ENCODE measurements at places on chromosomes 1 and 21. TPM values are rescaled to one million over a fixed set of nuclear protein-coding genes. Genes with fewer than 3 reads are reported as not detected.

KMO gene
- 1.1 TPM for total RNA-seq

DNA sequence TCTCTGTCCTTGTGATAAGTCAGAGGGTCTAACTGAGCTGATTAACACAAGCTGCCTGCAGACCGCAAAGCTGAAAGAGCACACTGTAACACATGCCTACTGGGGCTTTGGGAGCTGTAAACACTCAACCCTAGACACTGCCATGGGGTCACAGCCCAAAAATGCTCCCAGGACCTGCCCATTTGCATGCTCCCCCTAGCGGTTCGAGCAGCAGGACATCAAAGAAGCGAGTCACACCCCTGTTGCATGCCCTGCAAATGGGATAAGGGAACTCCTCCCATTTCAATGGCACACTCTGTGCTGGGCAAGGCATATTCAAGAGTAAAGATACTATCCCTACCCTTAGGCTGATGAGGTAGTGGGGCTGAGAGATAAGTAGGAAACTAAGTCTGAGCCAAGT, 22.8 kb downstream of the LCE3E start:
- no peak overlapping the region for H3K4me3 ChIP-seq
- no peaks in the 10 kb centered on the region for H3K36me3 ChIP-seq
- H3K27me3 ChIP-seq, result no peaks in the 10 kb centered on the region
- H3K4me1 ChIP-seq, result no peaks in the 10 kb centered on the region
- DNase-seq, result no peak

- no peak overlapping the region for H3K4me3 ChIP-seq
- peaks cover 3% of the 10 kb centered on the region for H3K36me3 ChIP-seq
- no peak overlapping the region for H3K27ac ChIP-seq
- H3K4me1 ChIP-seq, result no peaks in the 10 kb centered on the region
Observed at GRCh38 chr1:210407207-210407886, 78.6 kb downstream of the HHAT start.

BEND5 gene
- 5.6 TPM for total RNA-seq

FLG2 gene
- not detected for total RNA-seq

DNA sequence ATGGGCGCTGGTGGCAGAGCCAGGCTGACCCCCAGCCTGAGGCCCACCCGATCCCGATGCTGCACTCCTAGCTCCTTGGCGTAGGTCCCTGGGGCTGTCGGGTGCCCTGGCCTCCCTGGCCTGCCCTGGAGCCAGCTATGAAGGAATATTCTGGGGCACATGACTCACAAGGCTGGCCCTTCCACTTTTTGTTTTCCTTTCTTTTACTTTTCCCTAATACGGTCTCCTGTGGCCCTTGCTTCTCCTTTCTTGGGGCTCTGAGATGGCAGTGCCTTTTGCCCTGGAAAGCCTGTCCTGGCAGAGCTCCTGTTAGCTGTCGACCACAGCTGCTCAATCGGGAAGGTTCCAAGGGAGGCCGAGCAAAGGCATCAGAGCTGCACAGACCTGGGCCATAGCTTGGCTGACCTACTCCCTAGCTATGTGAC, 22.1 kb downstream of the ARHGEF10L start:
- no peak for DNase-seq
- no peak overlapping the region for H3K4me3 ChIP-seq
- H3K4me1 ChIP-seq, result no peaks in the 10 kb centered on the region
- peaks cover 23% of the 10 kb centered on the region for H3K27me3 ChIP-seq
- no peak overlapping the region for H3K27ac ChIP-seq

GRCh38 chr21:32908534-32908933, 117.2 kb upstream of the OLIG2 start:
- no peak overlapping the region for H3K4me3 ChIP-seq
- no peak for DNase-seq
- H3K27me3 ChIP-seq, result peaks cover 3% of the 10 kb centered on the region
- H3K36me3 ChIP-seq, result no peaks in the 10 kb centered on the region

NBPF10 gene
- total RNA-seq, result 1.7 TPM

DNA sequence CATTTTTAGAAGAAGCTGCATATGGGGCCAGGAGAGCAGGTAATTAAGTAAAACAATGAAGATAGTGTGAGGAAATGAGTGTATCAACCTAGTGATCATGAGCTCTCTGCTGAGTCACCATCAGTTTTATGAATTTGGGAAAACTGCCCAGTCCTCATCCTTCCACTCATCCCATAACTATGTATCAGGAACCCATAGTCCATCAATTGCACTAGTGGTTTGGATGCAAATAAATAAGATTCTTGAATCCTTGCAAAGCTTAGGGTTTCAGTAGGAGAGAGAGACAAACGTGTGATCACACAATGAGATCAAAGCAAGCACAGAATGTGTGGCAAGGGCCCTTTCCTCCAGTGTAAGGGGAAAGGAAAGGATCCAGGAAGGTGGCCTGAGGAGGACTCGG, 145.6 kb downstream of the ZZZ3 start:
- no peak overlapping the region for H3K4me3 ChIP-seq
- H3K4me1 ChIP-seq, result no peaks in the 10 kb centered on the region
- no peaks in the 10 kb centered on the region for H3K36me3 ChIP-seq
- DNase-seq, result no peak
- H3K27ac ChIP-seq, result no peak overlapping the region

- no peaks in the 10 kb centered on the region for H3K4me1 ChIP-seq
- no peaks in the 10 kb centered on the region for H3K36me3 ChIP-seq
- DNase-seq, result peak; percentile 64
- no peak overlapping the region for H3K27ac ChIP-seq
- no peaks in the 10 kb centered on the region for H3K27me3 ChIP-seq
- no peak overlapping the region for H3K4me3 ChIP-seq
Observed at GRCh38 chr1:8671306-8671917, 146.0 kb downstream of the RERE start.

DNA sequence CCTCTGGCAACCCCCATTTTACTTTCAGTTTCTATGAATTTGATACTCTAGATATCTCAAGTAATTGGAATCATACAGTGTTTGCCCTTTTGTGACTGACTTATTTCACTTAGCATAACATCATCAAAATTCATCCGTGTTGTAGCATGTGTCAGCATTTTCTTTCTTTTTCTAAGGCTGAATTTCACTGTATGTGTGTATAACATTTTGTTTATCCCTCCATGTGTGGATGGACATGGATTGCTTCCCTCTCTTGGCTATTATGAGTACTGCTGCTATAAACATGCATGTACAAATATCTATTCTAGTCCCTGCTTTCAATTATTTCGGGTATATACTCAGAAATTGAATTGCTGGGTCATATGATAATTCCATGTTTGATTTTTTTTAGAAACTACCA, 97.3 kb downstream of the MAP3K21 start:
- H3K27me3 ChIP-seq, result no peaks in the 10 kb centered on the region
- no peak for DNase-seq
- H3K27ac ChIP-seq, result no peak overlapping the region
- no peaks in the 10 kb centered on the region for H3K36me3 ChIP-seq

CYP4B1 gene
- total RNA-seq, result 1.7 TPM

DNA sequence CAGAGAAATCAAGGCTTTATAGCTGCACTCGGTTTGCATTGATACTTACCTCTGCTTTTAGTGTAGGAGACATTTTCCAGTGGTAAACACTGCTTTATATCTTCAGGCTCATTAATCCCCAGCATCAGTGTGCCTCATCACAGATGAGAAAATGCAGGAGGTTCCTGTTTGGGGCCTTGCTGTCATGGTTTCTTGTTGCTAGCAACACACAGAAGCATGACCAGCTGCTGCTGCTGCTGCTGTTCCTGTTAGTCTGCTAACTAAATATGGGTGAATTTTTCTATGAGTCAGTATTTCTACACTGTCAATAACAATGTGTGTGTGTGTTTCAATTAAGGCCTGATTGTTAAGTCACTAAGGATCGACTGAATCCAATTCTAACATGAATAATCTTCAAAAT, 85.8 kb upstream of the RGS1 start:
- no peaks in the 10 kb centered on the region for H3K4me1 ChIP-seq
- H3K27ac ChIP-seq, result no peak overlapping the region
- DNase-seq, result no peak
- H3K4me3 ChIP-seq, result no peak overlapping the region

DNA sequence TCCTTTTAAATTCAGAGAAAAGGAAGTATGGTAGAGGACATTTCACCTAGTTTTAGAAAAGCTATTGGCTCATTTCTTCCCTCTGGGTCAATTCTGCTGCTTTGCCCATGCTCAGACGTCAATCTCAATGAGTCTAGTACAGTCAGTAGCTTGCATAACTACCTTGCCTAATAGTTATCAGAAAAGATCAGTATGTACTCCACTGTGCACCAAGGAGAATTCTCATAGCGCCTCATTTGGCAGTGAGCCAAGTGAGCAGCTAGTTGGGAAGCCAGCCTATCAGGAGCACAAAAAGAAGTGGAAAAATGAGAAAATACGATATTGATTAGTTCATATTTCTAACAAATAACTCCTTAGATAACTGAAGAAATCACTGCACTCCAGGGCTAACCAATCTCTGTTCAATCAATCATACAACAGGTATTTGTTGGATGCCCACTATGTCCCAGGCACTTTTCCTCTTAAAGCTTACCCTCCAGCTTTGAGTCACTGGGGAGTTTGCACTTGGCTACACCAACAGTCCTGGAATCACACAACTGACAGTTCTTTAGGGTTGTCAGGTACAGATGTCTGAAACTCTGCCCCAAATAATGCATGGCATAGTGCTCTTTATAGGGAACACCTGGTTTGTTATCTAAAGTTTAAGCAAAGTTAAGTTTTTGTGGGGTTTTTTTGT, 50.2 kb downstream of the PRDX6 start:
- DNase-seq, result no peak
- no peaks in the 10 kb centered on the region for H3K4me1 ChIP-seq

OR14K1 gene
- total RNA-seq, result not detected

- DNase-seq, result no peak
- H3K4me3 ChIP-seq, result no peak overlapping the region
- H3K4me1 ChIP-seq, result no peaks in the 10 kb centered on the region
- no peaks in the 10 kb centered on the region for H3K36me3 ChIP-seq
Observed at GRCh38 chr1:63010913-63011660, 227.2 kb downstream of the ATG4C start.

DNA sequence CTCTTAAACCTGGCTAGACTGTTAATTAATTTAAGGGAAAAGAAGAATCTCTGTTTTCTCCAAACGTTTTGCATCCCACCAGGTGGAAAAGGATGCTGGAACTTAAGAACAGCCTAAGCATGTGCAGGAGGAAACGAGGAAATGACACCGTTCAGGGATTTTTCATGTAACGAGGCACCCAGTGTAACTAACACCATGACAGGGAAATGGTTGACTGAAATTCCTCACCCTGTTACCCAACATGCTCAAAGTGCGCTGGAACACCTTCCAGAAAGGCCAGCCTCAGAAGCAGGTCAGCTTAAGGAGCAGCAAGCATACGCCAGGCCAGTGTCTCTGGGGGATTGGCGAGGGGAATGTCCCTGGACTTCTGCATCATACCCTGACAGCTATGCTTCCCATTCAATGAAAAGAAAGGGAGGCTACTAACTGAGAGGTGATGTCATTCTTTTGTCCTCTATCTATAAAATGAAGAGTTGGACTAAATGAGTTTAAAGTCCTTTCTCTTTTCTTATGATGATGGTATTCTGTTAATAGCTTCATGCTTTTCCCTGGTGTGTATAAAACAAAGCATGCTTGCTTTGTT, 21.6 kb downstream of the TNN start:
- H3K4me3 ChIP-seq, result no peak overlapping the region
- no peaks in the 10 kb centered on the region for H3K36me3 ChIP-seq
- no peak for DNase-seq
- H3K27ac ChIP-seq, result no peak overlapping the region
- no peaks in the 10 kb centered on the region for H3K27me3 ChIP-seq
- H3K4me1 ChIP-seq, result no peaks in the 10 kb centered on the region

TMEM82 gene
- total RNA-seq, result not detected

DNA sequence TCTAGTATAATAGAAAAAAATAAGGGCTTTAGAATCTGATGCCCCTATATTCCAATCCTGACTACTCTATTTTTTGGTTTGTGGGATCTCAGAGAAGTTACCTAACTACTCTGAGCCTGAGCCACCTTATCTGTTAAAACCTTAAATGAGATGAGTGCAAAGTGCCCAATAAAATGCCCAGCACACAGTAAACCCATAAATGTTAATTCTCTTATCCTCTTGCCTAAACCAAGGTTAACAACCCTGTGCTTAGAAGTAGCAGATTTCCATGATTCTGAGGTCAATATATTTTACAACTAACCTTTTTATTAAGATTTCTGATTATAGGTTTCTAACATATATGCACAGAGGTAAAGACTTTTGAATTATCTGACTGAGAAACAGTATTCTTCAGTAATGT, 35.8 kb downstream of the DOCK7 start:
- no peak overlapping the region for H3K27ac ChIP-seq

GRCh38 chr1:47434051-47434842, 3.6 kb upstream of the FOXD2 start:
- no peak for DNase-seq
- H3K4me1 ChIP-seq, result peaks cover 49% of the 10 kb centered on the region
- peaks cover 58% of the 10 kb centered on the region for H3K27me3 ChIP-seq
- no peak overlapping the region for H3K27ac ChIP-seq
- H3K36me3 ChIP-seq, result no peaks in the 10 kb centered on the region
- H3K4me3 ChIP-seq, result no peak overlapping the region

GRCh38 chr1:225467193-225468020, 39.6 kb upstream of the LBR start:
- H3K36me3 ChIP-seq, result no peaks in the 10 kb centered on the region
- no peaks in the 10 kb centered on the region for H3K27me3 ChIP-seq
- peaks cover 60% of the 10 kb centered on the region for H3K4me1 ChIP-seq

DNA sequence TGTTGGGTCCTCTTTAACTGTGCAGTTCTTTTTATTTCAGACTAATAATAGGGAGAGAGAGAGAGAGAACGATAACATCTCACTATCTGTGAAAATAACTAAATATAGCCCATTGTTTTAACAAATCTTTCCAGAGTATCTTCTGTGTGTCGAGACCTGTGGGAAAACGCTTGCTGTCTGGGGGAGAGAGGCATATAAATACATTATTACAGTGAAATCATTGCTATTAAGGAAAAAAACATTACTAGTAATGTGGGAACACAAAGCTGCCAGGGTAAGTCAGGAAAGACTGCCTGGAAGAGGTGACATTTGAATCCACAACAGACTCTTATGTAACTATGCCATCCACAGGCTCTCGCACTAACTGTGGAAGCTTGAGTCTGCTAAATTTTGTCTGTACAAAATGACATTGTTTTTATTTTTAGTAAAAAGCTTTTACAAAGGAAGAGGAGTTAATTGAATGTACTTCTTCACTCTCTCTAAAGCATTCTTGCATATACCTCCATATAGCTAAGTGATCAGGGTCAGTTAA, 59.8 kb upstream of the PGD start:
- H3K27ac ChIP-seq, result no peak overlapping the region
- DNase-seq, result no peak
- H3K36me3 ChIP-seq, result peaks cover 7% of the 10 kb centered on the region

DNA sequence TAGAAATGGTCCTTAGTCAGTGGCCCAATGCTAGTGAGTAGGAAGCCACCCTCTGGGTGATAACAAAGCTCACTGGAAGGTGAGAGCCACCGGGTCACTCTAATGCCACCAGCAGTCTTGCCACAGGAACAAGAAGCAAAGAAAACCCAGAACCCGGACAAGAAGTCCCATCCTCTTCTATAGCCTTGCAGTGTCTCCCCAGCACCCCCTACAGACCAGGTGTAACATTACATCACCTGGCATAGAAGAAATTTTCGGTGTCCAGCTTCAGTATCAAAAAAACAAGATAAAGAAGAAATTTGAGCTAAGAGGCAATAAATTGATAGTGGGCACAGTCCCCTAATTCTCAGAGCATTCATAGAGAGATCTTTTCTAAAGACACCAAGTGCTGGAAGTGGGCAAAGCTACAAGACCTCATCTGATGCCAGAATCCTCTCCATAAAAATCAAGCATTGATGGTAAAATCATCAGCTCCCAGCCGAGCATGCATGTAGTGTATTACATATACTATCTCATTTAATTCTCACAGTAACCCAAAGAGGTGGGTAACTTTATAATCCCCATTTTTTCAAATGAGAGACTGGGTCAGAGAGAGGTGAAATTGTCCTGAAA, 491.0 kb downstream of the MATN1 start:
- no peak overlapping the region for H3K27ac ChIP-seq
- H3K4me1 ChIP-seq, result no peaks in the 10 kb centered on the region
- peaks cover 2% of the 10 kb centered on the region for H3K27me3 ChIP-seq
- no peak overlapping the region for H3K4me3 ChIP-seq
- no peak for DNase-seq
- no peaks in the 10 kb centered on the region for H3K36me3 ChIP-seq

Data from T-cell (primary cell).